ENCODE measurements at places on chromosomes 11 and 22.

GRCh38 chr11:130001461-130002351 is 929 bp downstream of the PRDM10 start:
- no peak for DNase-seq

DNA sequence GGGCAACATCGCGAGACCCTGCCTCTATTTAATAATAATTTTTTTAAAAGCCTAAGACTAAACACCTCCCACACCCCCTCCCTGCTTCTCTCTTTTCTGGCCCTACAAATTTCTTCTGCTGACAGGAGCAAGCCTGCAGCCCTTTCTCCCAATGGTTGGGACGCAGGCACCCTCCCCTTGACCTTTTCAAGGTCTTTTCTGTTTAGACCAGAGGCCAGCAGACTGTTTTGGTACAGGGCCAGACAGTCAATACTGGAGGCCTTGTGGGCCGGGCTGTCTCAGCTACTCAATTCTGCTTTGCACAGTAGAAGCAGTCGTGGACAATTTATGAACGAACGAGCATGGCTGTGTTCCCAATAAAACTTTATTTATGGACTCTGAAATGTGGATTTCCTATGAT is 92.3 kb downstream of the SCN3B start:
- DNase-seq, result no peak

DNA sequence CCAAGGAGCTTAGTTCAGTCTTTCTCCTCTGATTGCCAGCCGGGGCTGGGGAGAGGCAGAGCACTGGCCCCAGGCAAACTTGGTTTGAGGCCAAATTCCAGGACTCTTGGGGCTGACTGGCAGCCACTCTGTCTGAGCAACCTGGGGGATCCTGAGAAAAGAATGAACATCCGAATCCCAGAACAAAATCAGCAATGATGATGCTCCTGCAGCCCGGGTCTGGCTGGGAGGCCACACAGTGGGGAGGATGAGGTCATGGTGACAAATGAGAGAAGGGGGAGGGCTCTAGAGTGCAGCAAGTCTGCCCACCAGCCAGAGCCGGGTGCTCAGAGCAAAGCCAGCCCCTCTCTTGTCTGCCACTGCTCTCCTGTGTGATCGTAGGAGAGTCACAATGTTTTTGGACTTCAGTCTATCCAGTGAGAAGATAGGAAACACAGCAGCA is 71.8 kb upstream of the PAX6 start:
- no peak for DNase-seq

- no peak for DNase-seq
These were observed 67.2 kb upstream of the CD82 start for GRCh38 chr11:44498089-44498871.

- no peak for DNase-seq
These were observed 1.1 kb upstream of the SHISA8 start for GRCh38 chr22:41915786-41916493.

DNA sequence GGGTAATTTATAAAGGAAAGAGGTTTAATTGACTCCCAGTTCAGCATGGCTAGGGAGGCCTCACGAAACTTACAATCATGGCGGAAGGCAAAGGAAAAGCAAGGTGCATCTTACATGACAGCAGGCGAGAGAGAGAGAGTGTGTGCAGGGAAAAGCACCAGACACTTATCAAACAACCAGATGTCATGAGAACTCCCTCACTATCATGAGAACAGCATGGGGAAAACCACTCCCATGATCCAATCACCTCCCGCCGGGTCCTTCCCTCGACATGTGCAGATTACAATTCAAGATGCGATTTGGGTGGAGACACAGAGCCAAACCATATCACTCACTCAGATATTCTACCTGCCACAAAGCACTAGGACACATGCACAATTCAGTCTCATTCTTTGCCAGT is 48.1 kb upstream of the HMGXB4 start:
- DNase-seq, result no peak

- DNase-seq, result no peak
These were observed 1035.3 kb downstream of the NTM start for GRCh38 chr11:132405728-132406127.

GRCh38 chr22:42368379-42369249 is 63.6 kb downstream of the NFAM1 start:
- DNase-seq, result no peak

GRCh38 chr11:92659793-92660192 is 309.7 kb upstream of the MTNR1B start:
- no peak for DNase-seq

- DNase-seq, result no peak
These were observed 112.4 kb downstream of the KIRREL3 start for GRCh38 chr11:126888115-126888712.

DNA sequence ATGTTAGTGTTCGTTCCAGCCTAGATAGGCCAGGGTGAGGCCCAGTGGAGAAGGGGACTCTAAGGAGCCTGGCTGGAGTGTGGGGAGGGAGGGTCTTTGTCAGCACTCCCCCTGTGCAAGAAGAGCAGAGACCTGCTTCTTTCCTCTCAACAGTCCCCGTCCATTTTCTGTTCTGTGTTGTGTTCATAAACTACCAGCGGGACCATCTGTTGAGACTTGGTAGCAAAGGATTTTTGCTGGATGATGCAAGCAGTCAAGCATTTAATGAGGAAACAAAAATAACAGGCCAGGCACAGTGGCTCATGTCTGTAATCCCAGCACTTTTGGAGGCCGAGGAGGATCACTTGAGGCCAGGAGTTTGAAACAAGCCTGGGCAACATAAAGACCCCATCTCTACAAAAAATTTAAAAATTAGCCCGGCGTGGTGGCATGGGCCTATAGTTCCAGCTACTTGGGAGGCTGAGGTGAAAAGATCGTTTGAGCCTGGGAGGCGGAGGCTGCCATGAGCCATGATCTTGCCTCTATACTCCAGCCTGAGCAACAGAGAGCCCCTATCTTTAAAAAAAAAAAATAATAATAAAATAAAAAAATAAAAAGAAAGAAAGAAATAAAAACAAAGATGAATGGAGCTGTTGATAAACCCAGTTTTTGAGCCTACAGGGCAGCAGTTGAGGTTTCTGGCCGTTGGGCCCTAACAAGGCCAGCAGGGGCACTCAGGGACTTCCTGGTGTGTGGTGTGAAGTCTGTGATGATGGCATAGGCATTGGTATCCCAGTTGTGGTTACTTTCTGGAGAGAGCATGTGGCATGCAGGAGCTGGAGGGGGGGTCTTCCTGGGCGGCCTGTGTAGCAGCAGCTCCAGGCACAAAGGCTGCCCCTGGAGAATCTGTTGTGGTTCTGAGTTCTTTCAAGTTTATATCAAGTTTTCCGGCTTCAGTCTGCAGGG is 1.7 kb upstream of the TXNRD2 start:
- DNase-seq, result no peak

DNA sequence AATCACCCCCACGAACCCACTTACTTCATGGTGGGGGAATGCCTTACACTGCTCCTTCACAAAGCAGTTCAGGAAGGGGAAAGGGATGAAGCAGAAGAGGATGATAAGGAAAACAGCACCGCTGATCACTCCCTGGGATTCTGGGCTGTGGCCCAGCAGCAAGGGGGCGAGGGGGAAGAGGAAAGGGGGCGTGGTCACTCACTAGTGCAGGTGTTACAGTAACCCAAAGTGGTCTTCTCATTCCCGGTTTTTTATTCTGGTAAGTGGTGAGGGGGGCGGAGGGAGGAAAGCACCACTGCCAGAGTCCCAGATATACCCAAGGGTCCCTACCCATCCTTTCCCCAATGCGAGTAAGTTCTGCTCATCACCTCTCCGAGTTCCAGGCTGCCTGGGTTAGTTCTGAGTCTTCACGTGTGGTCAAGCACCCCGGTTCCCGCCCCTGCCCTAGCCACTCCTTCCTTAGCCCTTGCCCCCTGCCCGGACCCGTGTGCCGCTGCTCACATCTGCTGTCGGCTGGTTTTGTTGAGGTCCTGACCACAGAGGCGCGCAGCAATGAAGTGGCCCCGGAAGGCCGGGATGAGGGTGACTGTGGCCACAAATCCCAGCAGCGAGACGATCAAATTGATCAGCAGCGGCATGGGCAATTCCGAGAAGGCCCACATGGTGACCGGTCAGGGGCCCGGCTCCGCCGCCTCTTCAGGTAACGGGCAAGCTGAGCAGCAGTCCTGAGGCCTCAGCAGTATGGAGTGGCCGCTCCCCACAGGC is 477 bp downstream of the DPAGT1 start:
- DNase-seq, result no peak

DNA sequence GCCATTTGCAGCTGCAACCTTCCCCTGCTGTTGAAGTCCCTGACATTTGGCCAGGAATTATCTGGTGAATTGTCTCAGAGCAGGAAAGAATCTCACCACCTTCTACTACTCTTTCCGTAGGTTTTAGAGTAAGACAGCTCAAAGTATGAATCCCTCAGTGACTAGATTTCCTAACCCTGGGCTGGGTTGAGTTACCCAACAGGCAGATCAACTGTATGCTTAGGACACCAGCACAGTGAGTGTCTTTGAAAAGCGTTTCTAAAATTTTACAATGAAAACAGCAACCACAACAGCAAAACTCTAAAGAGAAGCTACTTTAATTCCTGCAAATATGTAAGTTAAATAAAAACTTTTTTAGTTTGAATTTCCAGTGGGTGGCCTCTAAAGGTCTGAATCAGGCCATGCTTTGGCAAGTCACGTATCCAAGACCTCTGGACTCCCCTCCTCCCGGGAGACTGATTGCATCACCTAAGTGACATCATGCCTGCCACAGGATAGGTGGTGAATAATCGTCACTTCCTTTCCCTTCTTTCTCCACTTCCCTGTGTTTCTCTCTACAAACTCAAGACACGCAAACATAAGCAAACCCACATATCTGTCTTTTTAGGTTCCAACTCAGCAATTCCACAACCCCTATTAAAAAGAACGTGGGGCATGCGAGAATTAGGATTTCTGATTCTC is 7.8 kb downstream of the OR8B12 start:
- DNase-seq, result no peak

- no peak for DNase-seq
These were observed 110.2 kb downstream of the PKNOX2 start for GRCh38 chr11:125274774-125275173.

- no peak for DNase-seq
These were observed 199.3 kb downstream of the PGR start for GRCh38 chr11:100930185-100930778.

DNA sequence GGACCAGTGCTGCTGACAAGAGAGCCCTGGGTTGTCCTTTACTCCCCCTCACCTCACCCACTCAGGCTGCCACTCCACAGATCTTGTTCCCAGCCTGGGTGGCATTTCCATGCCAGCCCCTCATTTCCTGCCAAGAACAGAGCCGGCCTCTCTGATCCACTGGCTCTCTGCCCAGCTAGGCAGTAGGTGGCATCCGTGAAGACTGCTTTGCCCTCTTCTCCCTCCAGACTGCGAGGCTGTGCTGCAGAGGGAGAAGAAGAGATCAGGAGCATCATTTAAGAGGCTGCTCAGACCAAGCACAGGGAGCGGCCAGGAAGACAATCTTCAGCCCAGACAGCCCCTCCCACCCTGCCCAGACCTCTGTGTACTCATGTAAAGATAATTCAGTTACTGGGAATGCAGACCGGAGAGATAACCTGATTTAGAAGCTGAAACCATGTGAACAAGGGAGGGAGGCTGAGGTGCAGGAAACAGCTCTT is 126.9 kb upstream of the NCAM1 start:
- DNase-seq, result no peak

DNA sequence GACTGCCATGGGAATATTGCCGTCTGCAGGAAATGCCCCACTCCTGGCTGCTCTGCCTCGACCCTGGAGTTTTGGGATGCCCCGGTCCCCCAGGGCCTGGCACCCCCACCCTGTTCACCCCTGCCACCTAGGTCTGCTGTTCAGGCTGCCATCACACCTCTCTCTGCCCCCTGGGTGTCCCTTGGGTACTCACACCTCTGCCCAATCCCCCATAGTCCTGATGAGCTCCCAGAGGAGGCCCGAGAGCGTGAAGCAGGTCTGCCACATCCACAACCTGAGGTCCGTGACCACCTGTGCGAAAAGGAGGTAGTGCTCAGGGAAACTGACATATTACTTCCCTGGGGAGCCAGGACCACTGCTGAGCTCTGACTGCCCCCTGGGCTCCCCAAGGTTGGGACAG is 20.2 kb upstream of the DRICH1 start:
- no peak for DNase-seq

DNA sequence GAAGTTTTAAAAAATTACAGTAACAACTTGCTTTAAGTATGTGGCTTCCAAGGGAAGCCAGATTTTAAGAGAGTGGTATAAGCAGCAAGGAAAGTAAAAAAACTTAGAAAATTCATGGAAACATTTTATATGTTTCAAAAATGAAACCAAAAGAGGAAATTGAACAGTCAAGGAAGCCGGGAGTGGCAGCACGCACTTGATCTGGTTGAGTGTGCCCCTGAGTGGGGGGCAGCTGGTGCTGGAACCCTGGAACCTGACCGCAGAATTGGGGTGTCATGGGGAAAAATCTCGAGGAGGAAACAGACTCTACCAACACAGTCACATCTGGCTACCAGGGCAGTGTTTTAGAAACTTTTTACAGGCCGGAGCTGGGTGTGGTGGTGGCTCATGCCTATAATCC is 14.0 kb downstream of the MICALL1 start:
- no peak for DNase-seq

GRCh38 chr11:122304306-122304705 is 188.3 kb upstream of the BLID start:
- no peak for DNase-seq

- DNase-seq, result no peak
These were observed 52.6 kb upstream of the NAV2 start for GRCh38 chr11:19660076-19660475.

Measured in stimulated activated CD4-positive, alpha-beta T cell treated with anti-CD3 and anti-CD28 coated beads, Interleukin-1b, Interleukin-23, amount 100 ng/mL, for 24 hours (primary cell).